NCI-H2171 (cell line): ENCODE measurements at places on chromosomes 1 and 21.

DNA sequence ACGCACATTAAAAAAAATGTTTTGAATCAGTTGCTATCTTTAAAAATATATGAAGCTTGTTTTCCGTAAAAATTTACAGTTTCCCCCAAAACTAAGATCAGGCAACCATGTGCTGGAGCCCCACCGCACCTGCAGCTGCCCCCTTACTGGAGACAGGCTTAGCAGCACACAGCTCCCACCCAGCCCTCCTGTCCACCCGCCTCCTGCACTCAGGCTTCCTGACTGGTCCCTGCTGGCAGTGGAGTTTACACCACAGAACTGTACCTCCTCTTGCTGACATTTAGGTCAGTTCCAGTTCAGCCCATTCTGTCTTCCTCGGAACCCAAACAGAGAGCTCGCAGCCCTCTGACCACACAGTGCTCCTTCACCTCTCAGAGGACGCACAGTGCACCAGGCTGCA lies 2.1 kb downstream of the GPR161 start:
- no peak for DNase-seq

GRCh38 chr21:36004441-36004840 lies 55.9 kb downstream of the SETD4 start:
- DNase-seq: no peak

GRCh38 chr1:231665101-231665500 lies 38.5 kb downstream of the DISC1 start:
- DNase-seq: no peak

- DNase-seq: no peak
Observed at GRCh38 chr1:192003295-192004077, 154.8 kb upstream of the RGS18 start.

DNA sequence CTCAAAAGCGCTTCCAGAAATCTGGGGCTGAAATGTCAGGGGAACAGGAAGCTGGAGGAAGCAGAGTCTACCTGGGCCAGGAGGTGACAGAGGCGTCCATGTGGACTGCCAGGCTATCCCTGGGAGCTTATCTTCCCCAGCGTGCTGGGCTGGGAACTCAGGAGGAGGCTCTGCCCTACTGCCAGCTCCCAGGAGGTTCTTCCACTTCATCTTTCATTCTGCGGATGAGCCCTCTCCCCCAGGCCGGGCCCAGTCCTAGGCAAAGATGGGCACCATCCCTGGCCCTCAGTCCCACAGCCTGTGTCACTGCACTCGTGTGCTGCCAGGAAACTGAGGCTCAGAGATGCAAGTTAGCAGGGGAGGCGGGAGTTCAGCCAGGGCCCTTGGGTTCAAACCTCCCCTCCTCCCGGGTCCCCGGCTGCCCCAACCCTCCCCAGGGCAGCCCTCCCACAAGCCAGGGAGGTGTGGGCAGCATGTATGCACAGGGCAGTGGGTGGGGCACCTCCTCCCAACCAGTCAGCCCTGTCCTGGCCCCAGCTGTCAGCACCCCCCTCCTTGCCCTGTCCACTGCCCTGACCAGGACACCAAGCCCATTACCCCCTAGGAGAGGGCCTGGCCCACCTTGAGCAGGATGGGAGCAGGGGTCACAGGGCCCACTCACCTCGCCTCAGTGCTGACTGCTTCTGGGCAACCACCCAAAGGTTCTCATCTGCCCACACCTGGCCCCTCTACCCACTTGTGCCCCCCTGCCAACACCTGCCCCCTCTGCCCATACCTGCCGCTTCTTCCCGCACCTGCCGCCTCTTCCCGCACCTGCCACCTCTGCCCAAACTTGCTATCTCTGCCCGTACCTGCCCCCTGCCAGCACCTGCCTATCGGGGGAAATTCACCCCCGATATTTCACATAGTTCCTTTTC lies 226.0 kb downstream of the NPHP4 start:
- peak; percentile 55 for DNase-seq

DNA sequence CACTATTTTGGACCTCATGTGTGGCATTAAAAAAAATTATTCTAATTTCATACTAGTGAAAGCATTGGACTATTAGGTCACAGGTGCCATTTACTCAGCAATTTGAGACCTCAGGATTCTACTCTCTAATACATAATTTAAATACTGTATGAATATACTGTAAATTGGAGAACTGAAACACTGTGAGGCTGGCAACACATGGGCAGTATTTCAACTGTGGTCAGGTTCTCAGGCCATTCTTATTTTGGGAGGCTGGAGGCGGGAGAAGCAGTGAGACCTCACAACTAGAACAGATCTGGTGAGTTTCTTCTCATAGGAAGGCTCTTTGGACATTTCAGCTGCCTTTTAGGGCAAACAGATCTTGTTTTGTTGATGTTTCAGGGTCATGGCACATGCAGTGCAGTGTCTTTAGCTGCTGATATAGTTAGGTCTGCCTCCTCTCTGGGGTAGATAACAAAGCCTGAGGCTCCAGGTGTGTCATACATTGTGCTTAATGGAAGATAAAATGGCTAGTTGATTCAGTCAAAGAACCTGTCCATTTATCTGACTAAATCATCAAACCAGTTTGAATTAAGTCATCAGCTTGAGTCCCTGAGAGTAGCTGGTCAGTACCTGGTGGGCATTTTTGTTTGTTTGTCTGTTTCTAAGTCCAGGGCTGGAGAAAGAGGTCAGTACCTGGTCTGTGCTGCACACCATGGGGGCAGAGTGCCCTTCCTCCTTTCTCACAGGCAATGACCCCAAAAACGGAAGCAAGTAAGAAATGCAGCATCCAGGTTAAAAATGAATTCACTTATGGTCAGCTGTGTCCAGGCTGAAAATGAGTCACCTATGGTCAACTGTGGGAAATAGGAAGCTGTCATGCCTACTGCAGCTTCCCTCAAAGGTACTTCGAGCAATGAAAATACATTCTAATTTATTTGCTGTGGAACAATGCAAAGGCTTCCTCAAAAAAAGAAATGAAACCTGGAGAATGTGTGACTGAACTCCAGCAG lies 216.2 kb downstream of the SDCCAG8 start:
- DNase-seq: no peak

DNA sequence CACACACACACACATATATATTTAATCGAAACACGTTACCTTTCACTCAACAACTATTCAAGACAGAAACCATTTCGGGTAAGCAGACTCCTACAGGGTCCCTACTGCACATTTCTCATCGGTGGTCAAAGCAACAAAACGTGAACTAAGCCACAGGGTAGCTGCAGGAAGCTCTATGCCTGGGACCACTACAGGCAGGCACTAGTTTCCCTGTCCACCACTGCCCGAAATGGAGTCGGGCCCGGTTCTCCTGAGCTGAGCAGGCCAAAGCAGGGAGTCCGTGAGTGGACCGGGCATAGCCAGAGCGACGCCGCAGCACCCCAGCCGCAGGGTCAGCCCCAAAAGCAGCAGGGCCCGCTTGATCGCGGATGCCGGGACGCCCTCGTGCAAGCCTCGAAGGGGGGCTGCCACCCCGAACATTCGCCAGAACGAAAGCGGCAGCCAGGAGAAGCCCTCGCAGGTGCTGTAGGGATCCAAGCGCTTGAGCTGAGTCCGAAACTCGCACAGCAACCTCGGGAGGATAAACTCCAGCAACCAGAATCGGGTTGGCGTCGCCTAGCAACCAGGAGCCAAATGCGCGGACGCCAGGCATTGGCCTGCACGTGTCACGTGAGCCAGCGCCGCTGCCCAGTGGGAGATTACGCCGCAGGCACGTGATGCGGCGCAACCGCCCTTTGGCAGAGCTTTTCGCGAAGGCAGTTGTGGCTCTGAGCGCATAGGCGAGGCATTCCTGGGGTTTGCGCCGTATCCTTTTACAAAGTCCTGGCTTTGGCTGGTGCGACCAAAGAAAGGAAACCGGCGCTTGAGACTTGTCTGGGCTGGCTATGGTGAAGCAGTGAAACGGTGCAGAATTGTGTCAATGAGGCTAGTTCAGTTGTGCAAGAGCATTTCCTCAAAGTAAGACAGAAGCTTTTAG lies 13.9 kb upstream of the DDI2 start:
- DNase-seq: peak; percentile 98

DNA sequence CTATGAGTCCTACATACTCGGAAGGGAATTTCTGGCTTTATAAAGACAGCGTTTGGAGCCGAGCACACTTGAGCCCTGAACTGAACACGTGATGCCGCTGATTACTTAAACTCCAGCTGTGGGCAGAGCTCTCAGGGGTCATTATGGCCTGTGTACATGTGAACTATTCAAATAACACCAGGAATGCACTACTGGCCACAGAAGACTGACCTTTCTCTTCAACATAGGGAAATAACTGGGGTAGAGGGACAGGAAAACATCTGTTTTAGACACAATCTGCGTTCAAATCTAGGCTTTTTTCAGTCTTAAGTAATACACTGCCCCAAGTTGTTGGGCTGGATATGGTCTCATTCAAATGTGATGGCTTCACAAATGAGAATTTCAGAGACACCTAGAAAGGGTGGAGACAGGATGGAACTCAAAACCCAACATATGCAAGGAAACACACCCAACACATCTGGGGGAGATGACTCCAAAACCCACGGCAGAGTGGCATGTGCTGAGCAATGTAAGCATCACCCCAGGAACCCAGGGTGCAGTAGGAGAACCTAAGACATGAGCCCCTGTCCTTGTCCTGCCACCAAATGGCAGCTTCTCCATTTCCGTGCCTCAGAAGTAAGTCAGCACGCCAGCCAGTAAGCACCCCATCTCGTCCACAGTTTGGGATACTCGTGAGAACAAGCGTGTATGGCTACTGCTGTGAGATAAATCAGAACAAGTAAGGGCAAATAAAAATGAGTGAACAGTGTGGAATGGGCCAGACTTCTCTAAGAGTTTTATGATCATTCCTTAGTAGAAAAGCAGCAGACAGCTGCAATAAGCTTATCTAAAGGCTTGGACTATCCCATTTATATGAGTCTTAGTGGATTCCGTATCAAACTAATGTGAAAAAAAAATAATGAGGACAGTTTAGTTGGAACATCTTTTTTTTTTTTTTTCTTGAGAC lies 24.9 kb downstream of the NID1 start:
- DNase-seq: no peak

DNA sequence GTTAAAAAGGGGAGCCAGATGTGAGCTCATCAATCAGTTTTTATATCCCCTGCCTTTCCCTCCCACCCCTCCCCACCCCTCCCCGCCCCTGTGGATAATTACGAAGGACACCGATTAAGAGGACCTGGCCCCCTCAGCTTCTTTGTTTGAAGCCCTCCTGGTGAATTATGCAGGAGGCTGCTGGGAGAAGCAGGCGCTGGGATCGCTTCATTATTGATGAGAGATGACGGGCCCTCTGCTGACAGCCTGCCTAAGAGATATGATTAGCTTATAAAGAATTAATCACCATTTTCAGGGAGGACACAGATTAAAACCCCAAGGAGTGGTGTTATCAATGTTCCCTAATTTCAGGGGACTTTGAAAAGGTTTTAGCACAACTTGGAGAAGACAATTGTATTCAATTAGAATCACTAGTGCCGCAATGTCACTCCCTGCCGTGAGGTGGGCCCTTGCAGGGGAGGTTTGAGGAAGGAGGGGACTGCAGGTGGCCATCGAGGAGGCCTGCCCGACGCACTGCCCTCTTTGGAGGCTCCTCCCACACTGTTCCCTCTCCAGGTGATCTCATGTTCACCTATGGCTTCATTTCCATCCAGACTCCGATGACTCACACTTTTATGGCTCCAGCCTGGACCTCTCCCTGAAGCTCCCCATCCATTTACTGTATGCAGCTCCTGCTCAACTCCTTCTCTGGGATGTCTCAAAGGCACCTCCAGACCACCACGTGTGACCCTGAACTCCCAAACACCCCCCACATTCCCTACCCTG lies 67.0 kb upstream of the KLHDC7A start:
- no peak for DNase-seq

DNA sequence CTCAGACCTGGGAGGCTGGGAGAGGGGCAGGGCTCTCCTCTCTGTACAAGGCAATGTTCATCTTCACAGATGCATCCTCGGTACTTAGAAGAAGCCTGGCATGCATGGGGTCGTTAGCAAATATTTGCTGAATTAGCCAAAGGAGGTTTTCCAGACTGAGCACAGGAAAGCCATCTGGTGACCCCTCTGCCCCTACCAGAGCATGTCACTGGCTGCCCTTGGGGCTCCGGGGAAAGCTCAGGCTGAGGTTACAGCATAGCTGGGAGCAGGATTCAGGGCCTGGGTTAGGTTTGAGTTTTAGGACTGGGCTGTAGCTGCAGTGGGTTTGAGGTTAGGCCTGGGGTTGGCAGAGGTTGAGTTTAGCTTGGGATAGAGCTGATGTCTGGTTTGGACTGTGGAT lies 43.4 kb upstream of the ZBTB40 start:
- DNase-seq: no peak

- peak; percentile 94 for DNase-seq
Observed at GRCh38 chr1:201383647-201384405, 6.3 kb upstream of the TNNT2 start.

GRCh38 chr1:47563201-47563600 lies 125.4 kb downstream of the FOXD2 start:
- DNase-seq: no peak

DNA sequence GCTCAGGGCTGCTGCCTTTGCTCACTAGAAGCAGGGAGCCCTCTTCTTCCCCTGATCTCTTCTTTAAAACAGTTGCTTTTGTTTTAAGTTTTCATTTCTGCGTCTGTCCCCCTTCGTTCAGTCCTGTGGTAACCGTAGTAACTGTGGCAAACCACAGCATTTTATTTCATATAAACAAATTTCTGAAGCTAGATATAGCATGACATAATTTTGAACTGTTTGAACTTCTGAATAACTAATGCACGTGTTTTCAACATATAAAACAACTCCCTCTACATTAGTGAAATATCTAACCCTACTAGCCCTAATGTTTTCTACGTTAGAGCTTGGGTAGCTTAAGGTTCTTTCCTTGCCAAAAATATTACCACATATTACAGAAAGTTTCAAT lies 104.6 kb downstream of the DISP1 start:
- DNase-seq: no peak

- DNase-seq: no peak
Observed at GRCh38 chr1:39317910-39318633, 113.6 kb downstream of the MACF1 start.

DNA sequence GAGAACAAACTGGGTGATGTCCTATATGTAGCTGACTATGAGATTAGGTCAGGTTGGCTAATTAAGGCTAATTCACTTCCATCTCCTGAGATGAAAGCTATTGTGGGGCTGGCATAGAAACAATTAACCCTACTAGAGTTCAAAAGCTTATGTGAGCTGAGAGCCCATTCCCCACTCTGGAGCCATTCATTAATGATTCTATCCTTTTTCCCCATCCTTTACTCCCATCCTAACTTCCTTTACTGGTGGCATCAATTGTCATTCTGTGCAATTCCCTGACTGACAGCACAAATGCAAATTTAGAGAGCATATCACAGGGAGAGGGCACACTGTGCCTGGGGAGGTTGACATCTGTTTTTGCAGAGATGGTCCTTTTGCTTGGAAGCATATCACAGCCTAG lies 103.9 kb downstream of the URB2 start:
- no peak for DNase-seq

DNA sequence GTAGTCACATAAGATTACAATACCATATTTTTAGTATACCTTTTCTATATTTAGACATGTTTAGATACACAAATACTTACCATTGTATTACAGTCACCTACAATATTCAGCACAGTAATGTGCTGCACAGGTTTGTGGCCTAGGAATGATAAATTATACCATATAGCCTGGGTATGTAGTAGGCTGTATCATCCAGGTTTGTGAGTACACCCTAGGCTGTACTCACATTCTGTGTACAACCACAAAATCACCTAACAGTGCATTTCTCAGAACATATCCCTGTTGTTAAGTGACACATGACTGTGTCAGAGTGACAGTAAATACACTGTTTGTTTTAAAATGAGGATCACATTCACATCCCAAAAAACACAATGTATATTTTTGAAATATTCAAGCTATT lies 11.2 kb downstream of the KRTAP21-3 start:
- DNase-seq: no peak

- no peak for DNase-seq
Observed at GRCh38 chr21:44985441-44986401, 45.9 kb downstream of the SLX9 start.

- DNase-seq: no peak
Observed at GRCh38 chr1:194369060-194369459, 1182.6 kb upstream of the B3GALT2 start.
